ENCODE measurements at places on chromosomes 13 and 19.

- no peak for DNase-seq
Measured at GRCh38 chr19:29529646-29530539, 4.1 kb downstream of the VSTM2B start.

- DNase-seq: no peak
Measured at GRCh38 chr13:39016787-39017186, 21.1 kb downstream of the PROSER1 start.

DNA sequence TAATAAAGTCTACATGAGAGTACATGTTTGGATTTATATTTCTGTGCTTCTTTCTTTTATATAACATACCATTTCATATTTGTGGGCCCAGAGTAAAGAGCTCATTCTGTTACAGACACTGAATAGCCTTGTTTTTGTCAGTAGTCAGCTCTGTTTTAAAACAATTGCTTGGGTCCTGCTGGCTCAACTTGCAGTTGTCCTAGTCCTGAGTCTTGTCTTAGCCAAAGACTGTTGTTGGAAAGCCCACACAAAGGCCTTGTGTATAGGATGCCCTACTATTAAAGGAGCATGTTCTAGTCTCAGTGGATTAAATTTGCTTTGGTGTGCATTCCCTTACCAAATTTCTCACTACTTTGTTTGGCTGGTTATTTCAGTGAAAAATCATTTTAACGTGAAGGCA, 3.8 kb upstream of the KCNRG start:
- DNase-seq: no peak

DNA sequence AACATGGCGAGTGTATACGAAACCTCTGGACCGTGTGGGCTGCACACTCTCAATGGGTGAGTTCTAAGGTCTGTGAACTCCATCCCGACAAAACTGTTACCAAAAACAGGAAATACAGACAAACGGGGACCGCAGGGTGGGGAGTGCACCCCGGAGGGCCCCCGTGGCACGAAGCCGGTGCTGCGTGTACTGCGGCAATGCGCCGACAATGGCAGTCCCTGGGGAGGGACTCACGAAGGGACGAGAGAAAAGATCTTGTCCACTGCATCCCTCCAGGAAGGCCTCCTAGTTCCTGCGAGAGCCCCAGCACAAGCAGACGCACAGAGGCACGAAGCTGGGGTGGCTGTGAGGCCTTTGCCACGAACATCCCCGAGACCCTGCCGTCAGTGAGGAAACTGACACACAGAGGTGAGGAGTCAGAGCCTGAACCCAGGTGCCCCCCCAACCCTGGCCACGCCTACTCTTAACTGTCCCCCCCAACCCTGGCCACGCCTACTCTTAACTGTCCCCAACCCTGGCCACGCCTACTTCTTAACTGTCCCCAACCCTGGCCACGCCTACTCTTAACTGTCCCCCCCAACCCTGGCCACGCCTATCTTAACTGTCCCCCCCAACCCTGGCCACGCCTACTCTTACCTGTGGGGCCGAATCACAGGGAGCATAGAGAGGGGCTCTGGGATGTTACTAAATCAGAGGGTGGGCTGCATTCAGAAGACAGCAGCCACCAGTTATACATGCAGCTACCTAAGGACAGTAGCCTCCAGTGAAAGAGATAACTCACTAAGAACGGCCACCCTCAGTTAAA, 4.2 kb downstream of the MED16 start:
- no peak for DNase-seq

- no peak for DNase-seq
Measured at GRCh38 chr19:28933039-28933438, 279.9 kb downstream of the UQCRFS1 start.

DNA sequence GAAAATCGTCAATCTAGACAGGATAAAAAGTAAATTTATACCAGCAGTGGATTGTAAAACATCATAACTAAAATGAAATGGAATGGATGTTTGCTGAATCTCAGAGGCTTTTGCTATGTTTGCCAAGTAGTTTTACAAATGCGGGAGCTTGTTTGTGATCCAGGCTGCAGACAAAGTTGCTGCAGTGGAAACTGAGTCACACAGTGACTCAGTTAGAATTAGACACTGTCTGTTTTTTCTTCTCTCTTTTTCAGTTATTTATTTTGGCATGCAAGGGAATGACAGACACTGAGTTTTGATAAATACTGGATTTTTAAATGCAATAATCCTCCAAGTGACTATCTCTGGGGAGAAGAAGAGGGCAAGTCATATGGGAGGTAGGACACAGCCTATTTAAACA, 4.6 kb upstream of the PNMA8A start:
- DNase-seq: no peak
